ENCODE measurements at places on chromosomes 3 and 15. TPM values are rescaled to one million over a fixed set of nuclear protein-coding genes. Genes with fewer than 3 reads are reported as not detected.

The KLHL6 gene
- total RNA-seq = 2.1 TPM

The ZNF502 gene
- total RNA-seq = 2.9 TPM

The BDH1 gene
- total RNA-seq = 22.3 TPM

The MYO5C gene
- total RNA-seq = 0.73 TPM

The GOLGA6B gene
- total RNA-seq = under 0.01 TPM

The HIGD2B gene
- under 0.01 TPM for total RNA-seq

The CACNA1D gene
- 4.5 TPM for total RNA-seq

The FBXO40 gene
- total RNA-seq = not detected

The GPR62 gene
- not detected for total RNA-seq

The TTBK2 gene
- 7.7 TPM for total RNA-seq

The ACKR2 gene
- not detected for total RNA-seq

The LYZL4 gene
- not detected for total RNA-seq

The AMOTL2 gene
- total RNA-seq = 67.2 TPM

The ST8SIA2 gene
- total RNA-seq = 0.69 TPM

The MCF2L2 gene
- 1.4 TPM for total RNA-seq

The WDR93 gene
- 0.15 TPM for total RNA-seq

The ELL3 gene
- total RNA-seq = 2.0 TPM

The PLSCR2 gene
- total RNA-seq = not detected

The ITIH4 gene
- 2.0 TPM for total RNA-seq

The ATP13A5 gene
- not detected for total RNA-seq

The C15orf62 gene
- not detected for total RNA-seq

The SYNPR gene
- not detected for total RNA-seq

The ZNF662 gene
- 0.33 TPM for total RNA-seq

The ULK3 gene
- 44.0 TPM for total RNA-seq

The CRABP1 gene
- total RNA-seq = not detected

The NAA50 gene
- total RNA-seq = 141 TPM

The GREM1 gene
- total RNA-seq = 3.3 TPM

The KBTBD8 gene
- 0.73 TPM for total RNA-seq

The NGRN gene
- 50.6 TPM for total RNA-seq

The CDHR4 gene
- total RNA-seq = not detected

The IGSF11 gene
- 164 TPM for total RNA-seq

The ADAMTS9 gene
- 2.4 TPM for total RNA-seq

The HACL1 gene
- total RNA-seq = 163 TPM

The LMAN1L gene
- not detected for total RNA-seq
